ENCODE measurements at places on chromosomes 3 and 15. TPM values are rescaled to one million over a fixed set of nuclear protein-coding genes. Genes with fewer than 3 reads are reported as not detected.

Gene KLHL25
- 2.7 TPM for total RNA-seq

Gene SSUH2
- total RNA-seq: 1.3 TPM

Gene DNAJC17
- 41.1 TPM for total RNA-seq

Gene SYNPR
- total RNA-seq: not detected

- no peak overlapping the region for H3K27ac ChIP-seq
- no peaks in the 10 kb centered on the region for H3K36me3 ChIP-seq
- no peak overlapping the region for H3K4me3 ChIP-seq
- DNase-seq: peak; percentile 75
- peaks cover under 1% of the 10 kb centered on the region for H3K4me1 ChIP-seq
Observed at GRCh38 chr15:75195122-75195765, 6.4 kb upstream of the C15orf39 start.

- peaks cover 15% of the 10 kb centered on the region for H3K36me3 ChIP-seq
- H3K4me3 ChIP-seq: no peak overlapping the region
- H3K27me3 ChIP-seq: no peaks in the 10 kb centered on the region
- no peak overlapping the region for H3K27ac ChIP-seq
- no peak for DNase-seq
Observed at GRCh38 chr3:64539451-64540196, 148.2 kb downstream of the ADAMTS9 start.

GRCh38 chr15:69568173-69569009 is 115.8 kb downstream of the RPLP1 start:
- no peaks in the 10 kb centered on the region for H3K36me3 ChIP-seq
- no peak overlapping the region for H3K4me3 ChIP-seq
- no peak overlapping the region for H3K27ac ChIP-seq
- H3K27me3 ChIP-seq: peaks cover 19% of the 10 kb centered on the region

GRCh38 chr15:98506711-98507110 is 141.6 kb upstream of the IGF1R start:
- H3K27ac ChIP-seq: no peak overlapping the region
- peaks cover 8% of the 10 kb centered on the region for H3K4me1 ChIP-seq
- no peak for DNase-seq
- no peaks in the 10 kb centered on the region for H3K36me3 ChIP-seq
- H3K4me3 ChIP-seq: no peak overlapping the region
